CD4-positive, alpha-beta T cell treated with Interleukin-1 beta for 1 hour (primary cell): ENCODE measurements at places on chromosomes 11 and 22.

GRCh38 chr22:37259540-37260029 lies 15.5 kb upstream of the RAC2 start:
- no peak for DNase-seq

- no peak for DNase-seq
Measured at GRCh38 chr11:132077416-132077815, 707.0 kb downstream of the NTM start.

DNA sequence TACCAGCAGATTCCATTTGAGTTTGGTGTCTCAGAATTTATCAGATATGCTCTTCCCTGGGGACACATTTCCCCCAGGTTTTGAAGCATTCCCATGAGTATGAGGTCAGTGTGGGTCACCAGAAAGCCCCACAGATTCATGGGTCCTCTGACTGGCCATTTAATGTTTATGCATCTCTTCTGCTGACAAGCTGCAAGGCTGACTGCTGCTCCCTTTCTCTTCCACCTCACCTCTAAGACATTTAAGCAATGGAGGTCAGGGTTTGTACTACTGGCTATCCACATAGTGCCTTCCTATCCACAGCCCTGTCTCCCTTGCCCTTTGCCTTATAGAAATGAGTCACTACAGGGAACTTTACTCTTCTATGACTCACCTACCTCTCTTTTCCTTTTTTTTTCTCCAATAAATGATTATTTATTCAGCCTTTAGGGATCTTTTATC lies 106.0 kb upstream of the TIMP3 start:
- DNase-seq, result no peak

- no peak for DNase-seq
Measured at GRCh38 chr22:30822216-30823014, 127.7 kb downstream of the OSBP2 start.

DNA sequence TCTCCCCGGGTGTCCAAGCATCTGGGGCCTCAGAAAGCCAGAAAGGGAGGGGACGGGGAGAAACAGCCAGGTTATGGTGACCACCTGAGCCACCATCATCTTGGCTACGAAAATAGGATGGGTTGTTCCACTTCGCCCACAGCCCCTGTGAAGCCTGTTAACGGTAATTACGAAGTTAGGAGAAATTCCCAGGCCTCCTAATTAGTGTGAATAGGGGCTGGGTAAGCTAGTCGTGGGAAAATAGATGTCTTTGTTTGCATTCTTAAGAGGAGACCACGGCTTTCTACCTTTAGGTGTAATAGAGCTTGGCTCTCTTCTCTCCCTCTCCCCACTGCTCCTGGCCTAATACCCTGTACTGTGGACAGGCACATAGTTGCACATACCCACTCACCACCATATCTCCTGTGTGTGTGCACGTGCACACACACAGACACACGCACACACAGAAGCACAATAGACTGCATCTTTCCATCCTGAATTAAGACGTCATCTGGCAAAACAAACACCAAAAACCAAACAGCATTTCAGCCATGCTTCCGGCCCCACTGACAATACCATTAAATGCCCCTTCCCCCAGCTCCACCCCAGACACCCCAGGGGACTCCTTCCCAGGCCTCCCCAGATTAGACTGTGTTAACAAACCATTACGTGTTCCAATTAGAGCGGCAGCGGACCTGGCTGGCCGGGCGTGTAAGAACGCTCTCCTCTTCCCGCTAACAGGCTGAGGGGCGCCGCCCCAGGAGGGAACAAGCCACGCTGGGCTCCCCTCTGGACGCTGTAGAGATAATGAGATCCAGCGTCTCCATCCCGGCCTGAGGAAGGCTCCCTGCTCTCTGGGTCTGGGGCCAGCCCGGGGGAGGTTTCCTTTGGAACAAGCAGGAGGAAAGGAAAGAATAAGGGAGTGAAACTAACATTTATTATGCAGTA lies 72.8 kb downstream of the TP53I11 start:
- no peak for DNase-seq

- DNase-seq, result no peak
Measured at GRCh38 chr11:106679581-106679980, 338.7 kb downstream of the GUCY1A2 start.
